ENCODE measurements at places on chromosomes 6 and 20.
A peak's percentile ranks its signal among the peaks of the same experiment; 100 is the strongest.

GRCh38 chr6:160767647-160768019, 65.6 kb downstream of the PLG start:
- DNase-seq: no peak

DNA sequence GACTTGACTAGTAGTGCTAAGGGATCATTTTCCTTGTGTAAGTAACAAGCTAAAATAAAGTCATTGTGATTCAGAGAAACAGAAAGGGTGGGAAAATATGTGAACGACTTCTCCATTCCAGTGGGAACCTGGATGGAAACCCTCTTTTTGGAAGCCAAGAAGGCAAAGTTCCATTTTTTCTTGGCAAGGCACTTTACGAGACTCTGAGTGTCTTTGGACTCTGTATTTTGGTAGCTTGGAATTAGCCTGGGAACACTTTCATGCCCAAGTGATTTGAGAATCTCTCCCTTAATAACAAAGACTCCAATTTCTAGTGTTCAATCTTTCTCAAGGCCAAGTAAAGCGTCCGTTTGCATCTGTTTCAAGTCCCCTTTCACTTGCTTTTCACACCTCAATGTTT, 100.5 kb upstream of the SASH1 start:
- DNase-seq: no peak

- peak; percentile 44 for DNase-seq
Measured at GRCh38 chr6:33172688-33173534, 19.4 kb downstream of the COL11A2 start.

- no peak for DNase-seq
Measured at GRCh38 chr6:102204351-102204750, 810.8 kb downstream of the GRIK2 start.

GRCh38 chr6:160122744-160123143, 1.1 kb downstream of the SLC22A1 start:
- no peak for DNase-seq

DNA sequence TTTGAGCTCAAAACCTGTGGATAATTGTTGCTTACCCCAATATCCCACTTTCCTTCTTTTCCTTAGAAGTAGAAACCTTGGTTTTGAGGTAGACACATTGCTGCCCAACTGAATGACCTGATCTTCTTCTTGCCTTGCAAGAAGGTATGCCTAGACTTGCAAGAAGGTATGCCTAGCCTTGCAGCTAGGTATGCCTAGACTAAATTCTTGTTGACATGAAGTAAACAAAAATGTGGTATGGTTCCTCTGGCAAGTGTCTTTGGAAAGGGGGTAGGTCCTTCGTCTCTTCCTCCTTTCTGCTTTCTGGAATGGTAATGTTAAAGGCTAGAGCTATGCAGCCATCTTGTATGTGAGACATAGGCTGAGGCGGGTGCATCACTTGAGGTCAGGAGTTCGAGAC, 129.2 kb downstream of the GMPR start:
- DNase-seq: no peak

GRCh38 chr20:60700728-60701127, 551.3 kb upstream of the CDH4 start:
- DNase-seq: no peak

DNA sequence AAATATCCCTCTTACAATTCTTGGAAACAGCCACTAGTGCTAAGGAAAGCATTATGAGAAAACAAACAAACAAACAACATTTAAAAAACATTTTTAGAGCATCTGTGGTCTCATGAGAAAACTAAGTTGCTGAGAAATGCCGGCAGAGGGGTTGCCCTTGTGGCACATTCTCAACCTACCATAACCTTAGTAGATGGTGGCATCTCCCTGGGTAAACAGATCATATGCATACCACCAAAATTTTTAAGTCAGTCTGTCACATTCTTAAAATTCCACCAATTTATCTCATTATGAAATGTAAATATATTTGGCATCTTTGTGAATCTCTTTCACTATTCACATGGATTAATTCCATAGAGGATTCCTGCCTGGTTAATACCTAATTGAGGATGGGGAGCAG, 575.7 kb upstream of the MARCKS start:
- DNase-seq: peak; percentile 25
